Dermis blood vessel endothelial cell (primary cell): ENCODE measurements at places on chromosomes 7 and 10.

DNA sequence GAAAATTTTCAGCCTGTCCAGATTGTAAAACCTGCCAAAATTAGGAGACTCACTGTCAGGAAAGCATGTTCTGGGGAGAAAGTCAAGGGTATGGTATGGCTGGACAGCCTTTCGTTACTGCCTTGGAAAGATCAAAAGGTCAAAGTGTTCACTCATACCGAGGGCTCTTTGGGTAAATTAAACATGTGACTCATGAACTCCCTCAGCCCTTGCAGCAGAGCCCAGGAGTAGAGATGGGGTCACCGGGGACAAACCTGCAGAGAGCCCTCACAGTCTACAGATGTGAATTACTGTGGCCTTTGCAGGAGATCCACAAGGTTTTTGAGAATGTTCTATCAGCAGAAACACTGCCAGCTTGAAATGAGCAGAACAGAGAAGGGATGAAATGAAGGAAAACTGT lies 275.7 kb downstream of the KLF6 start:
- DNase-seq = no peak

- DNase-seq = no peak
These were observed 39.5 kb downstream of the PRKAG2 start for GRCh38 chr7:151837285-151838042.

DNA sequence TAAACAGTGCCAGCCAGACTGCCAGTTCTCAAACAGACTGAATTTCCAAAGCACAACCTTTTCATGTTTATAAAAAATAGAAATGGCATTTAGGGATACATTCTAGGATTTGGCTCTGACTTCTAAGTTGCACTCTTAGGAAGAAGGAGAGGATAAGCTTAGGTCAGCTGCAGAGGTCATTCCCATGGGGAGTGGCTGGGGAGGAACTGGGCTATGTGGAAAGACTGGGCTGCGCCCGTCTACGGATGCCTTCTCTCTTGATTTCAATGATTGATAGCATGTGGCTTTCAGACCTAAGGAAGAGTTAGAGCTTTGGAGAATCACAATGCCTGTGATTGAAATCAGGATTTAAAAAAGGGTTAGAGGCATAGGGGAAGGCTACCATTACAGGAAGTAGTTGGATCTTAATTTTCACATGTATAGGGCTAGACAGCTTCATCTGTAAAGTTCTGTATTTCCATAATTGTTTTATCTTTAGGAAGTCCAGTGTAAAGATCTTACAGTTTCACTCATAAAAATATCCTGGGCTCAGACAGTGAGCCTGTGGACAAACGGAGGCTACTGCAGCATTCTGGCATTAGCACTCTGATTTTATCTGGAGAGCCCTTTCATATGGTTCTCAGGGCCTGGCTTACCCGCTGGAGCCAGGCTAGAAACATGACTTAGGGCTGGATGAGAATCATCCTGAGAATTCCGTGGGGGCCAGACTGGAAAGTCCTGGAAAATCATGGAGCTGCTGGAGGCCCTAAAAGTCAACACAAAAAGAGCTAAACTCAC lies 29.5 kb downstream of the NUDT5 start:
- DNase-seq = no peak

- no peak for DNase-seq
These were observed 15.8 kb downstream of the BBS9 start for GRCh38 chr7:33145156-33145555.

DNA sequence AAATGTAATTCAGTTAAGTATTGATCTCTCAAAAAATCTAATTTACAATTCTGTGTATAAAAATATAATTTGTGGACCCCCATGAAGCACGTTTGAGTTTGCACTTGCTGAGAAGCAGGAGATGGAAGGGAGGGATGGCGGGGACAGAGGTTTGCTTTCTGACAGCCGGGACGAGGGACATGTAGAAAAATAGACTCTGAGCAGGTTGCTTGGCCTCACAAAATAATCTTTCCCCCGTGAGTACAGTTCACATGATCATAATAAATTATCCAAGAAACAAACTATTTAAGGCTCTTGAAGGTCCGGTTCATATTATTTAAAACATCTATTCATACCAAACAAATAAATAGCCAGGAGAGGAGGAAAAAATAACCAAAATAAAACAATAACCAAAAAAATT lies 10.0 kb downstream of the SHH start:
- DNase-seq = no peak

DNA sequence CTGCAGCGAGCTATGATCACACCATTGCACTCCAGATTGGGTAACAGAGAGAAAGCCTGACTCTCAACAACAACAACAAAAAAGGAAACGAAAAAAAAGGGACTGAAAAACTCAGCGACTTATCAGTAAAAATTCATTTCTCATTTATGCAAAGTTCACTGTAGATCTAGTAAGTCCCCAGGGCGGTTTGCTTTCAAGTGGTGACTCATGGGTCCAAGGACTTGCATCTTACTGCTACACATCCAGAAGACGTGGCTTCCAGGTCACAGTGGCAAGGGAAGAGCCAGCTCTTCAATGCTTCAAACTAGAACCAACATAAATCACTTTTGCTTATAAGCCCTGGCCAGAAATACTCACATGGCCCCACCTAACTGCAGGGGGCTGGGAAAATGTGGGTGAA lies 178.3 kb upstream of the AUTS2 start:
- no peak for DNase-seq

DNA sequence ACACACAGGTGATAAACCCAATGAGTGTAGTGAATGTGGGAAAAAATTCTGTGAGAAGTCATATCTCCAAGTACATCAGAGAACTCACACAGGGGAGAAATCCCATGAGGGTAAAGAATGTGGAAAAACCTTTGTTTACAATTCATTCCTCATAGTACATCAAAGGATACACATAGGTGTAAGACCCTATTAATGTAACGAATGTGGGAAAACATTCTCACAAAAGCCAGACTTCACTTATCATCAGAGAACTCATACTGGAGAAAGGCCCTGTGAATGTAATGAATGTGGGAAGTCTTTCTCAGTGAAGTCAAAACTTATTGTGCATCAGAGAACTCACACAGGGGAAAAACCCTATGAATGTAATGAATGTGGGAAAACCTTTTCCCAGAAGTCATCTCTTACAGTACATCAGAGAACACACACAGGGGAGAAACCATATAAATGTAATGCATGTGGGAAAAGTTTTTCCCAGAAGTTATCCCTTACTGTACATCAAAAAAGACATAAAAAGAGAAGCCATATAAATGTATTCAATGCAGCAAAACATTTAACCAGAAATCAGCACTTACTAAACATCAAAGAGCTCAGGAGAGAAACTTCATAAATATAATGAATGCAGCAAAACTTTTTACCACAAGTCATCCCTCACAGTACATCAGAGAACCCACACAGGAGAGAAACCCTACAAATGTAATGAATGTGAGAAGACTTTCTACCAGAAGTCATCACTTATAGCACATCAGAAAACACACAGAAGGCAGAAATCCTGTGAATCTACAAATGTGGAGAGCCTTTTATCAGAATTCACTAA lies 49.8 kb downstream of the ZNF239 start:
- no peak for DNase-seq
